ENCODE measurements at places on chromosomes 1 and 21.

- no peak for DNase-seq
Measured at GRCh38 chr1:218156595-218156994, 128.5 kb upstream of the RRP15 start.

GRCh38 chr1:171860696-171861095, 19.4 kb downstream of the DNM3 start:
- no peak for DNase-seq

- DNase-seq = no peak
Measured at GRCh38 chr1:45067806-45068205, 55.8 kb downstream of the UROD start.

DNA sequence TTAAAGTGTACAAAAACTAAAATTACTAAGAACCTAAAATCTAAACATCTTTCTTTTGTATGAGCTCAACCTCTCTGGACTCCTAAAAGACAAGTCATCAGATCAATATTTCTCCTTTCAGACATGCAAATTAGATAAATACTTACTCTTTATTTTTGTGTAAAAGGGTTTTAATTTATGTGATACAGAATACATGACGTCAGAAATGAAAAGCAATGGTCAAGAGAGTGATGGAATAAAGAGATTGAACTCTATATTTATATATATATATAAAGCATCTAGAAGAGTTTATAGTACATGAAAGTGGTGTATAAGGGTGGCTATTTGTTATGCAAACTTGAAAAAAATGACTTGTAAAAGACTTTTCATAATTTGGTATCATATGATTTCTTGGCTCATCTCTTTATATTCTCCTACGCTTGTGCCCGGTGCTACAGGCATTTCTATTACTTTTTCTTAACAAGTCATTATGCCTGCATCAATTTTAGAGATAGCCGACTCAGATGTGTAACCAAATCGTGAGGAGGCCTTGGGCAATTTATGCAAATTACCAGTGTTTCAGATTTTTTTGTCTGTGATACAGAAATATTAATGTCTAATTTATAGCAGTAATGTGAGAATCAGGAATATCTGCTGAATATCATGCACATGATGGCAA, 186.0 kb upstream of the OLFM3 start:
- no peak for DNase-seq

DNA sequence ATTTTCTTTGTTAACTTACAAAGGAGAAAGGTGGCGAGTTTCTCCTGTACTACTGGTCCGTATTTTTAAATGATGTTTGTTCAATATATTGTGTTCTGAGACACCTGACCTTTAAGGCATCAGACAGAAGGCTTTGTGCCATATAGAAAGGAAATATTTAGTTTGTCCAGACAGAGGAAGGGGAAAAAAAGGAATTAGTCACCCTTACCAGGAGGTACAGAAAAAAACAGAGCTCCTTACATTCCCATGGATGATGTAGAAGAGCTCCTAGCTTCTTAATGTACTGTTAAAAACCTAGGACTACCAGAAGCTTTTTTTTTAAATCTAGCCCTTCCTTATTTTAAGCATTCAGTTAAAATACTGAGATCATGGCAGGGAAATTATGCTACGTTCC, 12.4 kb upstream of the PODN start:
- no peak for DNase-seq

DNA sequence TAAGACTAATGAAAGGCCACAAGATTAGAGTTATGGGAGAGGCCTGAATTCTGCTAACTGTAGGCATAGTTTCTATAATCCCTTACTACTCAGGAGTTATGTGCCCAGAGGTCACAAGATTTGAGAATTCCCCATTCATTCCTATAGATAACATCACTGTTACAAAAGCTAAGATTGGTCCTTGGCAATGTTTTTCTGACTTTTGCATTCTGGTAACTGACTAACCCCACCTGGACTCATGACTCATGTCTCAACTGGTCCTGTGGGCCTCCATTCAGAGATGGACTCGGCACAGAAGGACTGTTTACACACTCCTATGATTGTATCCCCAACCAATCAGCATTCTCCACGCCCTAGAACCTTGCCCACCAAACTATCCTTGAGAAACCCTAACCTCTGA, 249.0 kb upstream of the ZP4 start:
- DNase-seq = no peak

- DNase-seq = no peak
Measured at GRCh38 chr1:56719171-56719570, 74.1 kb downstream of the PRKAA2 start.

DNA sequence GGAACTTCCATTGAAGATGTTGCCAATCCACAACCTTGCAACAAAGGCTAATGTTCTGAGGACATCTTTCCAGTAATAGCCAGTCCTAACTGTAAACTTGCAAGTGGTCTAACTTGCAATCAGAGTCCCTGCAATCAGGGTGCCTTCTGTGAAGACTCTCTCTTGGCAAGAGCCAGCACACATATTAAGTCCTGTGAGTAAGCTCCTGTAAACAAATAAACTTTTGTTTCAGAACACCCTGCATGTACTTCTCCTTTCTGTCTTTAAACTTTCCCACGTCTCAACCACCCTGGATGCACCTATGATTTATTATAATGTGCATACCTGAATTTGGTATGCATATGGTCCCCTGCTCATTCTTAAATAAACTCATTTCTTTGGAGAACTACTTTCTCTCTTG, 9.1 kb downstream of the GBP7 start:
- no peak for DNase-seq

Measured in GM12892 (cell line).